ENCODE measurements at places on chromosomes 13 and 19.

- DNase-seq, result no peak
Observed at GRCh38 chr19:57389194-57389729, 392 bp upstream of the ZNF548 start.

GRCh38 chr19:35357867-35358573 is at the start of gene FFAR3:
TSS of gene FFAR3 (plus strand) at chr19:35358460. CDS start at chr19:35358891, 431 bp downstream.
- no peak for DNase-seq

DNA sequence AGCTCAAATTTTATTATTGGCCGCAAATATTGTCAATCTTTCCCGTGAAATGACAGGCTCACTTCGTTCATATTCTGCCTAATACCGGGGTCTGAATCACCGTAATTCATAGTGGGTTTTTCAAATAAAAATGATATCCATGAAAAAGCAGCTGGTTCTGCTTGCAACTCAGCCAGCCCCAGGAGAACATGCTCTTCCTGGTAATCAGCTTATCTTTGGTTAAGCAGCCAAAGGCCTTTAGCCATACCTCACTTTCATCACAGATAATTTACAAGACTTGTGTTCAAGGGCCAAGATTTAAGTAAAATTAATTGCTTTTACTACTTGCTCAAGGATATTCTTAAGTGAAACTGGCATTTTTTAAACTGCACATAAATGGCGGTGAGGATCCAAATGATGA is 22.5 kb downstream of the RNASEH2B start:
- no peak for DNase-seq

- DNase-seq, result no peak
Observed at GRCh38 chr13:33550885-33551284, 265.3 kb upstream of the STARD13 start.

DNA sequence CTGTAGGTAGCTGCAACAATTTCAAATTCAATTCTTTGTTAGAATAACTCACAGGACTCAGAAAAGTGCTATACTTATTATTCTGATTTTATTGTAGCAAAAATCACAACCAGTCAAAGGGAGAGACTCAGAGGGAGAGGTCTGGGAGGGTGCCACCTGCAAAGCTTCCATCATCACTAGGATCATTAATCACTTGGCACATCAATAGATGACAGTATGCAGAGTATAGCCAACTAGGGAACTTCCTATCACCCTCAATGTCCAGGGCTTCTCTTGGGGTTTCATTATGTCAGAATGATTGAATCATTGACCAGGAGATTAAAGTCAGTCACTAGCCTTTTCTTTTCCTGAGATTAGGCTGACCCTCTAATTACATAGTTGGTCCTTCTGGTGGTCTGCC is 431.3 kb upstream of the ATXN8OS start:
- no peak for DNase-seq

DNA sequence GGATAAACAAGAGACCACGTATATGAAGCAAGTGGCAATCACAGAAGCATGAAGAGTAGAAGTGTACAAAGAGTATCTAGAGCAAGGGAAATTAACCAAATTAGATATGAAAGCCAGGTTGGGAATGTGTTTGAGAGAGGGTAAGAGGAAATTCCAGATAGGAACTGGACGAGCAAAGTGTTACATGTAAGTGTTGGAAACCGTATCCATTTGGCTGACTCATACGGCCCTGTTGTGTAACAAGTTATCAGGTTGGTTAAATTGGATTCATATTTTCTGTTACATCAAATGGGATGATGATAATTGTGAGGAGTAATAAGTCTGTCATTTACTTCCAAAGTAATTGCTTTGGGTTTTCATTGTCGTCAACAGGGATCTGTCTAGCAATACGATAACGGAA is 46.7 kb downstream of the RXFP2 start:
- no peak for DNase-seq

DNA sequence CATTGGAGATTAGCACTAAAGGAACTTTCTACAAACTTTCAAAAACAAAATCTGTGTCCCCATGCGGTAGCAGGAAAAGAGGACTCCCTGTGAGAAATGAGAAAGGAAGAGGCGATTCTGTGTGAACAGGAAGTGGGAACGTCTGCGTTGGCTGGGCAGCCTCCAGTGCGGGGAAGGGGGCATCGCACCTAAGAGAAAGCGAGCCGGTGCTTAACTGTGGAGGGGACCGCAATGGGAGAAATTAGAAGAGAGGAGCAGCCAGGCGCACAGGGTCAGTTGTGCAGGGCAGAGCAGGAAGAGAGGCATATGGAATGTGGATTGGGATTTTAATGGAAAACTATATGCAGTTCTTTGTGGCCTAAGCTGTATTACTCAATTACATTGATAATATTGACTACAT is 77.4 kb upstream of the DOCK9 start:
- no peak for DNase-seq

- DNase-seq, result no peak
Observed at GRCh38 chr19:32164384-32164992, 180.9 kb upstream of the ZNF507 start.

GRCh38 chr13:27953676-27954405 is 15.3 kb downstream of the CDX2 start:
- DNase-seq, result peak; percentile 77
